Effector CD8-positive, alpha-beta T cell (primary cell): ENCODE measurements at places on chromosomes 5 and 9.

- DNase-seq = no peak
Measured at GRCh38 chr9:268616-269015, 54.0 kb downstream of the DOCK8 start.

GRCh38 chr5:32767948-32768467, 56.9 kb downstream of the NPR3 start:
- DNase-seq = no peak

GRCh38 chr5:124912638-124913328, 166.3 kb upstream of the ZNF608 start:
- DNase-seq = no peak

DNA sequence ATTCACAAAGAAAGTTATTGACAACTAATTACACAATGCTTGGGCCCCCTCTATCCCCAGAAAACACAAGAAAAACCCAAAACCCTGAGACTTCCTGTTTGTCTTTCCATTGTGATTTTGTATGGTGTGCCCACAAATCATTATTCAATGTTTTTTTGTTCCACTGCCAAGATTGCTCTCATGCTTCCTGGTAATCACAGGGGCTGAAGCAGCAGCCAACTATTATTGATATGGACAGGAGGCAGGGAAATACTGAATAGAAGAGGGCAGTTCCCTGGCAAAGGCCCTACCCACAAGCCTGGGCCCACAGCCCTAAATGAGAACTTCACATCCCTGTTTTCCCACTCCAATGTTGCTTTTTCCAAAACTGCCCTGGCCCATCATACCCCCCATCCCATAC, 21.5 kb upstream of the RFK start:
- DNase-seq = no peak

GRCh38 chr5:1733369-1733768, 66.3 kb downstream of the MRPL36 start:
- DNase-seq = no peak

GRCh38 chr5:135964670-135965320, 10.0 kb upstream of the LECT2 start:
- no peak for DNase-seq

GRCh38 chr9:124776618-124776953, 347 bp upstream of the OLFML2A start:
- DNase-seq = no peak

GRCh38 chr5:136087961-136088871, 44.4 kb upstream of the SMAD5 start:
- no peak for DNase-seq

- no peak for DNase-seq
Measured at GRCh38 chr5:15700373-15700772, 200.4 kb downstream of the FBXL7 start.
